H1 (cell line): ENCODE measurements at places on chromosomes 5 and 9. TPM values are rescaled to one million over a fixed set of nuclear protein-coding genes. Genes with fewer than 3 reads are reported as not detected.

STK10 gene
- total RNA-seq, result 20.8 and 21.4 TPM in 2 replicates

OR13C9 gene
- not detected in 2 replicates for total RNA-seq

NEUROG1 gene
- total RNA-seq, result not detected in 2 replicates

FOXD4L3 gene
- total RNA-seq, result 0.15 TPM in 1 of 2 replicates, not detected in the other

FOXD4 gene
- total RNA-seq, result 0.25 TPM in 1 of 2 replicates, not detected in the other

KCNV2 gene
- not detected in 2 replicates for total RNA-seq

NR5A1 gene
- 0.42 and 0.58 TPM in 2 replicates for total RNA-seq

PTPN3 gene
- 3.7 TPM in 2 replicates for total RNA-seq

FBXL7 gene
- 17.8 and 19.1 TPM in 2 replicates for total RNA-seq

GTF3C5 gene
- 87.1 and 89.4 TPM in 2 replicates for total RNA-seq

SLCO4C1 gene
- total RNA-seq, result 4.5 and 4.9 TPM in 2 replicates
